K562 (cell line): ENCODE measurements at places on chromosomes 5 and 9. TPM values are rescaled to one million over a fixed set of nuclear protein-coding genes. Genes with fewer than 3 reads are reported as not detected.

GRCh38 chr9:14031060-14031414 lies 282.9 kb downstream of the NFIB start:
- no peak for DNase-seq
- H3K27me3 ChIP-seq: no peaks in the 10 kb centered on the region
- H3K4me1 ChIP-seq: no peaks in the 10 kb centered on the region

GRCh38 chr9:130713286-130713960 lies 19.8 kb downstream of the EXOSC2 start:
- peaks cover 7% of the 10 kb centered on the region; the same call in 1 of the 3 replicates for H3K4me1 ChIP-seq
- peak overlapping the region; percentile 98 for H3K4me3 ChIP-seq
- peak; percentile 30 for DNase-seq
- H3K27ac ChIP-seq: peak overlapping the region; percentile 99

Gene MYMK
- not detected in 2 replicates for total RNA-seq

DNA sequence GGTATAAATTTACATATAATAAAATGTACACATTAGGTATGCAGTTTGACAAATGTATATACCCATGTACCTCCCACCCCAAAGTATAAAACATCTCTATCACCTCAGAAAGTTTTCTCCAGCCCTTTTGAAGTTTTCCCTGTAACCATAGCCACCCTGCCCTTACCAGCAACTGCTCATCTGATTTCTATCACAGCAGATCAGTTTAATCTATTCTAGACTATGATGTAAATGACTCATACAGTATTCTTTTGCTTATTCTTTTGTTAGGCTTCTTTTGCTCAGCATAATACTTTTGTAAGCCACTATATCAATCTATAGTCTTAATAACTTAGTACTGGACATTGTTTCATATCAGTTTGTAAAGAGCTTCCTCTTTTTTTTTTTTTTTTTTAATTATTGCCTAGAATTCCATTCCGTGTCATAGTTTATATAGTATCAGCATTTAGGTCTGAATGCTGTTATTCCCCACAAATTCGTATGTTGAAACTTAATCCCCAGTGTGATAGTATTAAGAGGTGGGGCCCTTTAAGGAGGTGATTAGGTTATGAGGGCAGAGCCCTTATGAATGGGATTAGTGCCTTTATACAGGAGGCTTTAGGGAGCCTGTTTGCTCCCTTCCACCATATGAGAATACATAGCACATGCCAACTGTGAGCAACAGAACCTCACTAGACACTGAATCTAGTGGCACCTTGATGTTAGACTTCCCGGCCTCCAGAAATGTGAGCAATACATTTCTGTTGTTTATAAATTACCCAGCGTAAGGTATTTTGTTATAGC lies 20.3 kb downstream of the MELK start:
- H3K4me3 ChIP-seq: no peak overlapping the region
- H3K27me3 ChIP-seq: no peaks in the 10 kb centered on the region
- peaks cover 65% of the 10 kb centered on the region for H3K36me3 ChIP-seq
- no peaks in the 10 kb centered on the region for H3K4me1 ChIP-seq
- no peak overlapping the region for H3K27ac ChIP-seq

Gene OR5C1
- total RNA-seq: not detected in 2 replicates

Gene SPAG8
- 0.36 and 0.40 TPM in 2 replicates for total RNA-seq

DNA sequence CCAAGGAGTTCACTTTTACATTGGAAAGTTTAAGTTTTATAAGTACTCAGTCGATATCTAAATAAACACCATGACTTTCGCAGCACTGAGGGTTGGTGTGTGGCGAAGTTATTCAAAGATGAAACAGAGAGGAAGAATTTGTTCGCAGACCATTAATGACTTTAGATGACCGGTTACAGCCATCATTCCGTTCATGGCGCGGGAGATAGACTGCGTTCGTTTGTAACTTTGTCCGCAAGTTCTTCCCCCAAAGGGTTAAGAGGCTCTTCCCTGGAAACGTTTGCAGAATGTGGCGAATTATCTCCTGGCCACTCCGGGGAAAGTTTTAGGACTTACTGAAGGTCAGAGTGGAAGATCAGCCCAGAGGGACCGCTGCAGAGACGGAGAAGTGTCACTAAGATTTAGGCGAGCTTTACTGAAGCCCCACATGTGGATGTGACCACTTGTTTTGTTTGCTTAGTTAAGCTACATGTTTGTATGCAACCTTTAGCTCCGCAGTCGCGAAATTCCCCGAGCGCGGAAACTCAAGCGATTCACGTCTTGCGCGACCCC lies 2.2 kb upstream of the FOXD1 start:
- peaks cover 36% of the 10 kb centered on the region for H3K4me1 ChIP-seq
- peak overlapping the region; percentile 24; the same call in 1 of the 2 replicates for H3K4me3 ChIP-seq
- peak; percentile 18 for DNase-seq
- H3K36me3 ChIP-seq: no peaks in the 10 kb centered on the region
- peaks cover 48% of the 10 kb centered on the region for H3K27me3 ChIP-seq

DNA sequence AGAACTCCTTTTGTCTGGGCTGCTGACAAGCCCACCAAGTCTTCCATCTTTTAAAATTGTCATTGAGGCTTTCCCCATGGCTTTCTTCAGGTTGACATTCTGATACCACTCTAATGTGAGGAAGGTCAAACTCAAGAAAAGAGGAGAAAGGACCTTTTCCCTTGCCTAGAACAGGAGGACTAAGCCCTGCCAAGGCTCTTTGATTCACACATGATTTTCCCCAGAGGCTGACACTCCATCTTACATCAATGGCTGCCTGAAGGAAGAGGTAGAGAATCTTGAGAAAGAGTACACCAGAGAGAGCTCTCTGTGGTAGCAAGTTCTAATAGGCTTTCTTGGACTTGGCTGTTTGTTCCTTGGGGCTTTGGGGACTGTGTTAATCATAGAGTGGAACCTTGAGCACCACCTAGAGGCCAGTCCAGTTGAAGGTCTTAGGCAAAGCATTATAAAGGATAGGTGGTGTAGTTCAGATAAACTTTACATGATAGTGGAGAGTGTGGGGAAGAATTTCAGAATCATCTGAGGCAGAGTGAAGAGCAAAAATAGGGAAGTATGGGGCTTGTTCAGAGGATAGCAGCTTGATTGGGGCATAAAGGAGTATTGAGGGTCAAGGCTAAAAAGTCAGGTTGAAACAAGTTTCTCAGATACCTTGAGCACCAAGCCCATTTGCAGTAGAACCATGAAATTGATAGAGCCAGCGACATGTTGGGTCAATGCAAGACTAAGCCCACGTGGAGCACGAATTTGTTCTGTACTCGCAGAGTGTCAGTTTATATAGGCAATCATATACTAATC lies 36.7 kb downstream of the NDFIP1 start:
- no peak overlapping the region for H3K4me3 ChIP-seq
- no peaks in the 10 kb centered on the region for H3K4me1 ChIP-seq
- peak; percentile 66 for DNase-seq
- no peak overlapping the region for H3K27ac ChIP-seq

Gene SCAI
- 6.9 and 9.4 TPM in 2 replicates for total RNA-seq

DNA sequence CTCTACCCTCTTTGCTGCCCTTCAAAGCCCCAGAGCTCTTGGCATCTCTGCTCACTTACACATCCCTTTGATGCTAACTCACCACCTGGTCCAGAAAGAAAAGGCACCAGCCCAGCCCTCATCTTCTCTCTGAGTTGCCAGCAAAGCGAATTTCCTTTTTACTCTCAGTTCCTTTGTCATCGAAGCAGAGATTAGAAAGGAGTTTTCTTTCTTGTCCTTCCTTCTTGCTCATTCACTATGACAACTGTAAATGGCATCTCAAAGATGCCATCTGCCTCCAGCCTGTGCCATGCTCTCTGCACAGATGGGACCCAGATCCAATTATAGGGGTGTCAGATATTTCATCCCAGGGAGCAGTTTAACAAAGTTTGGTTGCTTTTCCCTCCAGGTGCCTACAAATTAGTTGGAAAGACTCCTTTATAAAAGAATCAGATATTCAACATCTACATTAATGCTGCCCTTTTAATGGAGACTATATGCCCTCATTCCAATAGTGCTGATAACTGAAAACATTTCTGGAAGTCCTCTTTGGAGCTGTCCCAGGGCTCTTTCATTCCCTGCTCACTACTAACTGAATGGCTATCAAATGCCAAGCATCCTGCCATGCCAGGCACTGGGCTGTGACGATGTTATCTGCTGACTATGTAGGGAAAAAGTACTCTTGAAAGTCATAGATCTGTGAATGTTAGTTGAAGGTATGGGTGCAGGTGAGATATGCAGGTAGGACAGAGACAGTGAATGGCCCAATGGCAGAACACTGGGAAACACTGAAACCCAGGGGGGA lies 58.9 kb downstream of the SUSD1 start:
- no peak overlapping the region for H3K27ac ChIP-seq
- H3K27me3 ChIP-seq: no peaks in the 10 kb centered on the region
- H3K4me3 ChIP-seq: no peak overlapping the region

Gene ANKRD34B
- not detected in 2 replicates for total RNA-seq

- no peak overlapping the region for H3K4me3 ChIP-seq
- H3K27ac ChIP-seq: no peak overlapping the region
- no peak for DNase-seq
- no peaks in the 10 kb centered on the region for H3K4me1 ChIP-seq
Measured at GRCh38 chr5:75523275-75523674, 11.6 kb downstream of the POLK start.
